Adrenal gland (tissue), 19 donors: ENCODE measurements at places on chromosomes 13 and 19. TPM values are rescaled to one million over a fixed set of nuclear protein-coding genes. Genes with fewer than 3 reads are reported as not detected.

SMAD9 gene
- total RNA-seq = 3.1 TPM

PSG1 gene
- not detected for total RNA-seq

MIER2 gene
- total RNA-seq = 11.8 TPM

MYCBP2 gene
- 118 TPM for total RNA-seq

ACTN4 gene
- 450 TPM for total RNA-seq

LRRC25 gene
- total RNA-seq = 21.6 TPM

DACH1 gene
- 3.6 TPM for total RNA-seq

ADM5 gene
- 0.61 TPM for total RNA-seq

SLC10A2 gene
- not detected for total RNA-seq

PLEKHA4 gene
- 26.4 TPM for total RNA-seq

- no peaks in the 10 kb centered on the region for H3K27me3 ChIP-seq
- H3K27ac ChIP-seq = peak overlapping the region; percentile 84
- no peaks in the 10 kb centered on the region for H3K36me3 ChIP-seq
Measured at GRCh38 chr19:4990306-4990705, 21.4 kb downstream of the KDM4B start.

GRCh38 chr19:38319421-38320258 lies at the start of gene KCNK6:
TSS of gene KCNK6 (plus strand) at chr19:38319845. CDS start at chr19:38319951, 106 bp downstream.
- no peaks in the 10 kb centered on the region for H3K27me3 ChIP-seq
- H3K4me1 ChIP-seq = peaks cover 41% of the 10 kb centered on the region
- DNase-seq = no peak
- H3K27ac ChIP-seq = no peak within 1 kb of the TSS

DNA sequence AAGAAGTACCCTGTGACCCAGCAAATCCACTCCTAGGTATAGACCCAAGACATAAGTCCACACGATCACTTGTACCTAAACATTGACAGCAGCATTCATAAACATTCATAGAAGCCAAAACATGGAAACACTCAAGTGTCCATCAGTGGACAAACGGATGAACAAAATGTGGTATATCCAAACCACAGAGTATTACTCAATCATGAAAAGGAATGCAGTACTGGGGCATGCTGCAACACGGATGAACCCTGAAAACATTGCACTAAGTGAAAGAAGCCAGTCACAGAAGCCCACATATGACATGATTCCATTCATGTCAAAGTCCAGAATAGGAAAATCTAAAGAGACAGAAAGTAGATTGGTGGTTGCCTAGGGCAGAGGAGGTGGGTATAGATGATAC lies 22.8 kb upstream of the CCNE1 start:
- H3K27ac ChIP-seq = no peak overlapping the region
- H3K4me3 ChIP-seq = no peak overlapping the region
- no peaks in the 10 kb centered on the region for H3K27me3 ChIP-seq

GRCh38 chr19:1072371-1073015 lies 5.5 kb downstream of the ARHGAP45 start:
- no peak overlapping the region for H3K27ac ChIP-seq
- DNase-seq = no peak
- H3K36me3 ChIP-seq = no peaks in the 10 kb centered on the region
- H3K4me3 ChIP-seq = no peak overlapping the region

GRCh38 chr13:64369121-64369520 lies 2861.0 kb downstream of the PCDH9 start:
- H3K27ac ChIP-seq = no peak overlapping the region
- H3K27me3 ChIP-seq = no peaks in the 10 kb centered on the region
- no peak for DNase-seq
- no peaks in the 10 kb centered on the region for H3K36me3 ChIP-seq
- H3K4me3 ChIP-seq = no peak overlapping the region
- no peaks in the 10 kb centered on the region for H3K4me1 ChIP-seq

DNA sequence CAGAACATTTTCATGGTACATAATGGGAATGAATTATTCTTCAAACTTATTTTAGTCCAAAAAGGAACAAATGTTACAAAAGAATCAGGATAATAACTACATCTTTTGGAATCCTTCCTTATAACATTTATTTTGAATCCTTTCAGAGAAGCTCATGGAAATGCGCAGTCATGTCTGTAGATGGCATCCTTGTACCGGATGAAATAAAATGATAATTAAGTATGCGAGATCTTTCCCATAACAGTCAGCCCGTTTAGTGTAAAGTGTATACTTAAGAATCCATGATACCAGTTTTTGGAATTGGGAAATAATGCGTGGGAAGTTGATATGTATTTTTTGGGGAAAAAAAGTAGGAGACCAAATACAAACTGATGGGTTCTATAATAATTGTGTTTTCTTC lies 418.8 kb downstream of the GPC5 start:
- no peaks in the 10 kb centered on the region for H3K4me1 ChIP-seq
- H3K36me3 ChIP-seq = no peaks in the 10 kb centered on the region
- H3K27me3 ChIP-seq = no peaks in the 10 kb centered on the region
- no peak for DNase-seq
- H3K4me3 ChIP-seq = no peak overlapping the region
- no peak overlapping the region for H3K27ac ChIP-seq

GRCh38 chr19:979318-979741 lies 4.8 kb upstream of the WDR18 start:
- no peaks in the 10 kb centered on the region for H3K36me3 ChIP-seq
- no peak for DNase-seq
- no peak overlapping the region for H3K4me3 ChIP-seq
- no peak overlapping the region for H3K27ac ChIP-seq
- H3K4me1 ChIP-seq = peaks cover 16% of the 10 kb centered on the region

DNA sequence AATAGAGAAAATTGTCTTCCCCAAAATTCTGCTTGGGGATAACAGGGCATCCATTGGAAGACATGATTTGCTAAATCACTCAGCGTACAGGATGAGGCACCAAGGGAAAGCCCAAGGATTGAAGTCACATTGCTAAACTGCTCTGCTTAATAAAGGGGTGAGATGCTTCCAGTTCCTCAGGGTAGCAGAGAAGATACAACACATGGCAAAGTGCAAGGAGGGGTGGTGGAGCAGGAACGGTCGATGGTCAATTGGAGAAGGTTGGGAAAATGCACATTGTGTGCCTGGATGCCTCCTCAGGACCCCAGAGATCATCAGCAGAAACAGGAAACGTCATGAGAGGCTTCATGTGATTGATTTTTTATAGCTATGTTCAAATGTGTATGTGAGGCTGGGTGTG lies 116.3 kb upstream of the SOX1 start:
- H3K27me3 ChIP-seq = no peaks in the 10 kb centered on the region
- H3K4me1 ChIP-seq = no peaks in the 10 kb centered on the region
- DNase-seq = no peak
- no peak overlapping the region for H3K27ac ChIP-seq
- no peak overlapping the region for H3K4me3 ChIP-seq

DNA sequence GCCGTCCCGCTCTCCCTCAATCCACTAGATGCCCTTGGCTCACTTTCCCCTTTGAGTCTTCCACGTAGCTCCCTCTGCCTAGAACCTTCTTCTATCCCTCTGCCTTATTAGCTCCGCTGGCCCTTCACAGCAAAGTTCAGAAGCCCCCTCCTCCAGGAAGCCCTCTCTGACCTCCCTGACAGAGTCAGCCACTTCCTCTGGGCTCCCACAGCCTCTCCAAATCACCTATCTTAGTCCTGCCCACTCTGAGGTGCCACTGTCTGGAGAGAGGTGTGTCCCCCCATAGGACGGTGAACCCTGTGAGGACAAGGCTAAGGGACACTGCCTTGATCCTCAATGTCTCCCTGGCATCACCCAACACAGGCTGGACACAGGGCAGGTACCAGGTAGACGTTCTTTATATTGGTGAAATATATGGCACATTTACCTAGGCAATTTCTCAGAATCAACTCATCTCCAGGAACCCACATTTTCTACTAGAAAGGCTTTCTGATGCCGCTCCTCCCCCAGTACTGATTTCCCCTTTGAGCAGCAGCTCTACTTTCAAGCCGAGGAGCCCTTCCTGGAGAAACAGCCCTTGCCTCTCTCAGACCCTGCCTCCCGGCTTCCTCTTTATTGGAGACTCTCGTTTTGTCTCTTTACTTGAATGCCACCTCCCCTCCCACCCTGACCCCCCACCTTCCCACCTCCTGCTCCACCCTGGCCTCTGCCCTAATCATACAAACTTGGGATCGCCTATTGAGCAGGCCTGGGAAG lies 3.4 kb upstream of the TGFB1 start:
- no peaks in the 10 kb centered on the region for H3K36me3 ChIP-seq
- H3K27ac ChIP-seq = no peak overlapping the region
- peaks cover 11% of the 10 kb centered on the region for H3K4me1 ChIP-seq
- H3K27me3 ChIP-seq = no peaks in the 10 kb centered on the region
- no peak for DNase-seq
- H3K4me3 ChIP-seq = no peak overlapping the region

DNA sequence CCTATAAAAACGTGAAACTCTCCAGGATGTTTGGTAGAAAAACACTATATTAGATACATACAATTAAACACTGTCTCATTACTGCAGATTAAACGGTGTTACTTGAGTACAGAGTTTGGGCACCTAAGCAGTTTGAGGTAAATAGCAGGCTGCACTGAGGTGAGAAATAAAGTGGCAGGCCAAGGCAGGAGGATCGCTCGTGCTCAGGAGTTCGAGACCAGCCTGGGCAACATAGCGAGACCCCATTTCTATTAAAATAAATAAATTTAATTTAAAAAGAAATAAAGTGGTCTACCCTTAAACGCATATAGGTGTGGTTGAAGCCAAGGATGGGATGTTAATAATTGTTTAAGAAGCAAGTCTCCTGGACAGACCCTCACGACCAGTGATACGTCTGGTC lies 1.2 kb downstream of the PSPC1 start:
- no peak for DNase-seq
- no peaks in the 10 kb centered on the region for H3K27me3 ChIP-seq
- H3K4me3 ChIP-seq = peak overlapping the region; percentile 85

DNA sequence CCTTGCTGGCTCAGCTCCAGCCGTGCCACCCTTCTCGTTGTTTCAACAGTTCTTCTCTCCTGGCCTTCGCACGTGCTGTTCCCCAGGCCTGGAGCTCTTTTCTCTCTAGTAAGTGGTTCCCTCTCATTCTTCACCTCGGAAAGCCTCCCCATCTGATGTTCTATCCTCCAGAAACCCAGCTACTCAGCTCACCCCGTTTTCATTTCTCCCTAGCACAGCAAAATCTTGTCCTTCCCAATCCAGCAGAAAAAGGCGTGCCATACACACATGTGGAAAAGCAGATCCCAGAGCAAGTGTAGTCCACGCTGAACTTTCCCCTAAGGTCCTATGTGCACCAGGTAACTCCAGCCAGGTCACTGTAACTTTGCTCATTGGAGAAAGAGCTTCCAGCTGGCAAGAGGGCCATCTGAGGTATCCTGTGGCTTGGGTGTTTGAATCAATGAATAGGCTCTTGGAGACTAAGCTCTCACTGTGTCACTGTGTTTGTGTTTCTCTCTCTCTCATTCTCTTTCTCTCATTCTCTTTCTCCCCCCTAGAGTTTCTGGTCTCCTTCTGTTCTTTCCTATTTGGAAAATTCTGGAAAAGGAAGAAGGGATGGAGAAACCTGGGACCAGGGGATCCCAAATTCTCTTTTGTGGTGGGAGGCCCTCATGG lies 49.0 kb downstream of the COLGALT1 start:
- no peak for DNase-seq
- H3K36me3 ChIP-seq = no peaks in the 10 kb centered on the region
- H3K27me3 ChIP-seq = peaks cover 4% of the 10 kb centered on the region
- H3K4me3 ChIP-seq = no peak overlapping the region

DNA sequence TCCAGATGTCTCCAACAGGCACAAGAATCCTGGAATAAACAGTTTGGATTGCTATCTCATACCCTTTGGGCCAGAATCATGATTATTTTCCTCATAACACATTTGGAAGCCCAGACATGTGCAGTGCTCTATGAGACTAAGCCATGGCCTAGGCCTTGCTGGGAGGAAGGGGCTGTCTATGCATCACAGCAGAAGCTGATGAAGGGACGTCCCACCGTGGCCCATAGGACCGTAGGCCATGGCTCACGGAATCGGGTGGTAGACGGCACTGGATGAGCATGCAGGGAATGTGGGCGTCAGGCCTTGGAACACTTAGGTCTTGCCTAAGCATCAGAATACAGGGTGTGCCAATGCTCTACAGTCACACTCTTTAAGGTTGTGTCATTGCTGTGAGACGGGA lies 283.8 kb upstream of the TSHZ3 start:
- H3K36me3 ChIP-seq = no peaks in the 10 kb centered on the region
- H3K4me1 ChIP-seq = no peaks in the 10 kb centered on the region
- no peaks in the 10 kb centered on the region for H3K27me3 ChIP-seq
- no peak overlapping the region for H3K4me3 ChIP-seq

- no peaks in the 10 kb centered on the region for H3K4me1 ChIP-seq
- peaks cover 31% of the 10 kb centered on the region for H3K36me3 ChIP-seq
- H3K27ac ChIP-seq = no peak overlapping the region
- DNase-seq = no peak
- H3K4me3 ChIP-seq = no peak overlapping the region
Measured at GRCh38 chr13:77207943-77208342, 119.0 kb downstream of the MYCBP2 start.

DNA sequence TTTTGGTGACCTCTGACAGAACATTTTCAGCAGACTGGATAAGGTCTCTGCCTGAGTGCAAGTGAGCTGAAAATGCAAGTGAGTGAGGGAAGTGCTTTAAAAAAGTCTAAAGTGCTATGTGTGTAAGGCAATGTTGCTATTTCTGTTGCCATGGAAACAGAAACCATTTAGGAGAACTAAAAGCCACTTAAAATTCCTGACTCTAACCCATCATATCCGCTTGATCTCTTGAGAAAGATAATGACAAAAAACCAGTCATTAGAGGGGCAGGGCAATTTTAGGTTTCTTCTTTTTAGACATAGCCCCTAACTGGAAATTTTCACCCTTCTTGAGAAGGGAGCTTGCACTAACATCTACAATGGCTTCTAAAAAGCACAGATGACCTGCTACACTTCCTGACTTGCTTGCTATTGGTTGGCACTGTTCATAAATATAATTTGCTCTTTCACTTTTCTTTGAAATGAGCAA lies at the start of gene CYSLTR2:
CYSLTR2 (plus strand) TSS at position 458 of the 468 bp plus-strand sequence. CDS start 52,889 bp downstream, outside the sequence.
- H3K36me3 ChIP-seq = no peaks in the 10 kb centered on the region
- DNase-seq = no peak
- peak within 1 kb of the TSS; percentile 43 for H3K27ac ChIP-seq
- H3K27me3 ChIP-seq = no peaks in the 10 kb centered on the region

- H3K27ac ChIP-seq = no peak overlapping the region
- no peaks in the 10 kb centered on the region for H3K27me3 ChIP-seq
- DNase-seq = no peak
- H3K4me1 ChIP-seq = no peaks in the 10 kb centered on the region
- no peak overlapping the region for H3K4me3 ChIP-seq
Measured at GRCh38 chr13:50379584-50379983, 364.3 kb downstream of the KCNRG start.

- no peaks in the 10 kb centered on the region for H3K27me3 ChIP-seq
- no peak overlapping the region for H3K27ac ChIP-seq
- H3K4me1 ChIP-seq = no peaks in the 10 kb centered on the region
- no peaks in the 10 kb centered on the region for H3K36me3 ChIP-seq
- H3K4me3 ChIP-seq = no peak overlapping the region
- DNase-seq = no peak
Measured at GRCh38 chr13:85286081-85286480, 513.1 kb downstream of the SLITRK6 start.
